Dorsolateral prefrontal cortex (tissue), 122 donors: ENCODE measurements at places on chromosomes 5 and 9.

DNA sequence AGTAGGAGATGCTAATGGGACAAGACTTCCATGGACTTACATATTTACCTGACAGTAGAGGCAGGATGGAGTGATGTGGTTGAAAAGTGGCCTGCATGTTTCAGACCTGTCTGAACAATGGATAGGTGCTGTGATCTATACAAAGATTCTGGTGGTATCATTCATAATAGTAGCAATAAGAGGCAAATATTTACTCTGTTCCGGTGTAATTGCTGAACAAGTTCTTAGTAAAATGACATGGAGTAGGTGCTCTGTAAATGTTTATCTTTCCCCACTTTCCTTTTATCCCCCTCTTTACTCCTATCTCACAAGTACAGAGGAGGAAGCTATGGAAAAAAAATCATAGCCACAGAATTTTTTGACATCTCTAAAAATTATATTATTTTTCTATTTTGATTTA, 159.0 kb upstream of the SLC12A2 start:
- no peak for DNase-seq

GRCh38 chr5:109453251-109453650, 43.5 kb upstream of the PJA2 start:
- no peak for DNase-seq

DNA sequence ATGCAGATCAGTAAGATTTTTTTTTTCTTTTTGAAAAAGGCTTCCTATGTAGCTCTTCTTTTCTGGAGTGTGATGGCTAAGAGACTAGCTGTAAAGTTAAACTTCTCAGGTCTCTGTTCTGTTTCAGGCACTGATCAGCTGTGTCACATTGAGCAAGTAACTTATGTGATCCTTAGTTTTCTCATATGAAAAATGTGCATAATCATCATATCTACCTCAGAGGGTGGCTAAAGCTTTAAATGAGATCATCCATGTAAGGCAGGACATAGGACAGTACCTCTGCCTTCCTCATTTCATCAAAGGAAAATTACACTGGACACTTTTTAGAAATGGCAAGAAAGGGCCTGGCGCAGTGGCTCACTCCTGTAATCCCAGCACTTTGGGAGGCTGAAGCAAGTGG, 235.9 kb upstream of the TYRP1 start:
- DNase-seq = no peak

- DNase-seq = no peak
Observed at GRCh38 chr5:141605523-141606277, 13.1 kb downstream of the DIAPH1 start.

- DNase-seq = no peak
Observed at GRCh38 chr5:79464695-79465332, 49.1 kb downstream of the HOMER1 start.

DNA sequence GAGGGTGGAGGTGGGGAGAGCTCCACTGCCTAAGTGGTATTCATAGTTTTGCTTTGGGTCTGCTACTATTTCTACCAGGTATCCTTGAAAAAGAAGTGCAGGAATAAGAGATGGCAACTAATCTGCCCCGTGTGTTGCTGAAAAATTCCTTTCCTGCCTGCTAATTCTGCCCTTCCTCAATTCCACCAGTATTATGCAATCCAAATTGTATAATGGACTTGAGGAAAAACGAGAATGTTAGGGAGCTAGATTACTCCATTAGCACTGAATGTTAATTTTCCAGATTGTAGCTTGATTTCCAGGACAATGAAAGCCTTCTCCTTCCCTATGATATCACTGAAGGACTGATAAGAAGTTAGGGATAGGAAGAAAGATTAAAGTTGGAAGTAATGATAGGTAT, 16.9 kb downstream of the ADAM19 start:
- DNase-seq = no peak

DNA sequence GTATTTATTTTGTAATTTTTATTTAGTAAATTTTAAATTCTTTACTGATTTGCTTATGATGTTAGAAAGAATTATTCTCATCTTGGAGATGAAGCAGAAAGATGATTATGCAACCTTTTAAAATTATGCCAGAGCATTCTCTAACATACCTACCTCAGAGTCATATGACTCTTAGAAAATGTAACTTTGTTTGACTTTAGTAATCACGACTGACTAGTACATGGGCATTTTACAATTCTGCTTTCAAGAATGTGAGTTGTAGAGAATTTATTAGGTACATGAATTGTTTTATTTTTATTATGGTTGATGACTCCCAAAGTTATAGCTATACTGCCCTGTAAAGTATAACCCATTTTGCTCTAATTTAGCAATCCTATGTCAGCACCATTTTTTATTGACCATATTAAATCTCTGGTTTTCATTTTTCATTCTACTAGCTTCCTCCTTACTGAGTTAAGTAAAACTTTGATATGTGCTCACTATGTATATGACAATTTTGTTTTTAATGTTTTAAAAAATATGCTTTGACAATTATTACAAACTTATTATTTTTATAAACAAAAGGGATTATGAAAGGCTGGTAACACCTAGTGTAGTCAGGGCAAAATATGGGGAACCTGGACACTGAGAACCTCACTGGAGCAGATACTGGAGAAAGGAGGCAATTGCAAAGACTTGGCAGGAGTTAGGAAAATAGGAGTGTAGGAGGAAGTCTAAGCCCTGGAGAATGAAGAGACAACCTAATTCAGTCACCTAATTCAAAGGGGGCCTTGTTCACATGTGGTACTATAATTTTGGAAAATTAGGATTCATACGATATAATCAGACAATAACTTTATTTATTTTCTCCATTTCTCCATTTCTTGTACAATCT, 249.7 kb upstream of the DAB2 start:
- no peak for DNase-seq

DNA sequence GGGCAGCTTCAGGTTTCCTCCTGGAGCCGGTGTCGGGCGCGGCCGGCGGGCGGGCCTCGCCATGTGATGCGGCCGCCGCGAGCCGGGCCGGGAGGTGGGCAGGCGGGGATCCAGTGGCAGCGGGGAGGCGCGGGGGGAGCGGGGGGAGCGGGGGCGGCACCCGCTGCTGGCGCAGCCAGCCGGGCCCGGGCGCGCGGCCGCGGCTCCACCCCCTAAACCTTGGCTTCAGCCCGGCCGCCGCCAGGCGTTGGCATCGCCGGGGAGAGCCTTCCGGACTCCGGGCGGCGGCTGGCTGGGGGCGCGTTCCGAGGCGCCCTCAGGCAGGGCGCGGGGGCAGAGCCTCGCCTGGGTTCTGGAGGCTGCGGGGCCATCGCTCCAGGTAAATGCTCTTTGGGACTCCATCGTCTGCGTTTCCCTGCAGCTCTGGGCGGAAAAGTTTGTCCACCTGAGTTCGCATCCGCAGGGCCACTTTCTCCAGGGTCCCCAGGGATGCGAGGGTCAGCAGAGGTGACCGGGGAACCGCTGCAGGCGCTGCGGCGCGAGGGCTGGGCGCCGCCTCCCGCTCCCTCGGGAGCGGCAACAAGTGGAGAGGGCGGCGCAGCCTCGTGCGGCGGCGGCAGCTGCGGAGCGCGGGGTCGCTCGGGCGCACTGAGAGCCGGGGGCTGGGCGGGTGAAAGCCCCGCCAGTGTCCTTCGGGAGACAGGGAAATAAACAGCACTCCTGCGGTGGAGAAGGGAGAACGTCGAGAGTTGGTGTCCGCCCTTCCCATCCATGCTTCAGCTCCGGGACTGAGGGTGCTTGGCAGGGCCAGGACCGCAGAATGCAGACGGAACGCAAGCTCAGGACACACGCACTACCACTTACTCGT, at the start of gene ARHGEF28:
ARHGEF28 (plus strand) TSS at position 253 of the 868 bp plus-strand sequence. CDS start 58,656 bp downstream, outside the sequence.
- DNase-seq = peak; percentile 68

GRCh38 chr9:89387197-89387849, 69.0 kb downstream of the SECISBP2 start:
- no peak for DNase-seq

DNA sequence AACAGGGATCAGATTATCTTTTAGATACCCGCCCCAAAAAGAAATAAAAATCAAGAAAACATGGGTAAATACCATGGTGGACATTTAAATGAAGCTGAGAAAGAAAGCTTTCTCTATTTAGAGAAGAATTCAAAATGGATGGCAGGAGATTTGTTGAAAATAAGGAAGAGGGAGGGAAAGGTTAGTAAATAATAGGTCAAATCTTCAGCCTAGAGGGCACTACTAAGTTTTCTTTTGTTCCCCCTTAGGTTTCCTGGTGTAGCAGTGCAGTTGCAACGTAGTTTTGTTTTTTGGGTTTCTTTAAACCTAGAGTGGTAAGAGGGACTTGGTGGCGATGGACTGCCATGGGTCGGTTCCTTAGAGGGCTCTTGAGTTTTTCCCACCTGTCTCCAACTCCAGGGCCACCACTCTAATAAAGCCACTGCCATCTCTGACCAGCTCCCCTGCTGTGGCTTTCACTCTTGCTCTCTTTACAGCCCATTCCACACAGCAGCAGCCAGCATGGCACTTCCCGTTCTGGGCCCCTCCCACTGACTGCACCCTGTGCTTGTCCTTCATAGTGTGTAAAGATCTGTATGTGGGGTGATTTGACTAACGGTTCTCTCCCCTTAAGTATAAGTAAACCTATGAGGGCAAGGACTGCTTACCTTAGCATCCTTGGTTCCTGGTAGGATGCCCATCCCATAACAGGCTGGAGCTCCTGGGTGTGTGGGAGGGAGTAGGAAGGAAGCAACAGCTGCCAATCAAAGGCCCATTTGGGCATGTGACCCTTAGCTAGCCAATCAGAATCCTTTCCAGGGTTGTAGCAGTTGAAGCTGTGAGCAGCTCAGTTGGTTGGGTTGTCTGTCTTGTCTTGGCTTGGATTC, 118.3 kb downstream of the SLC1A3 start:
- DNase-seq = peak; percentile 22

DNA sequence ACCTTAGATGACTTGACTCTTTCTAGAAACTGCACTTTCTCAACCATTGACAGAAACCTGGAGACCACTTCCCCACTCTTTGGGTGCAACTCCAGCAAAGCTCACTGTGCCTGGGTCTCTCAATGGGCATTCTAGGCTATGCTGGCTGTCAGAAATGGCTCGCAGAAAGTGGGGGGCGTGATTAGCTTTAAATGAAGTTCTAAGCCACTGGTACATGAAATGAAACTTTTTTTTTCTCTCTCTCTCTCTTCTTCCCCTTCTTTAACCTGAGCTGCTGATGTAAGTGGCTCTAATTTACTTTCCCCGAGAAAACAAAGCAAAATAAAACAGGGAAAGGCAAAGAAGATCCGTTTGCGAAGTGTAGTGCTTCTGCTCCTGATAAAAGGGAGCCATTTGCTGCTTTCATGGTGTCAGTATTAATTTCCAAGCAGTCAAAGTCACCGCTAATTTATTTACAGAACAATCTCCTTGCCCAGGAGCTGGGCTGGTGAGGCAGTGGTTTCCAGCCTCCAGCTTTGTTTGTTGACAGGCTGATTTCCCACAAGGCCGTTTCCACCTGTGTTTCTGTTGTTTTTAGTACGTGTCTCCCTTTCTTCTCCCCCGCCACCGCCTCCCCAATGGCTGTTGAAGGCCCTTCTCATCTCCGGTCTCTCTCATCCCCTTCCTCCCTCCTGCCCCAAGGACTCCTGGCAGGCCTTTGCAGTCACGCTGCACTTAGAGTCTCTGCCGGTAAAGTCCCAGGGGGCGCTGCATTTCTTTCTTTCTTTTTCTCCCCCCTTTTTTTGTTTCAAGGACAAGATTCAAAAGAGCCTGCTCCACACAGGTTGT, 422.9 kb downstream of the EBF1 start:
- DNase-seq = no peak

- no peak for DNase-seq
Observed at GRCh38 chr9:27870404-27870803, 297.1 kb upstream of the C9orf72 start.

- no peak for DNase-seq
Observed at GRCh38 chr5:17316970-17317459, 99.6 kb downstream of the BASP1 start.

GRCh38 chr5:83827111-83827557, 106.5 kb upstream of the HAPLN1 start:
- no peak for DNase-seq

DNA sequence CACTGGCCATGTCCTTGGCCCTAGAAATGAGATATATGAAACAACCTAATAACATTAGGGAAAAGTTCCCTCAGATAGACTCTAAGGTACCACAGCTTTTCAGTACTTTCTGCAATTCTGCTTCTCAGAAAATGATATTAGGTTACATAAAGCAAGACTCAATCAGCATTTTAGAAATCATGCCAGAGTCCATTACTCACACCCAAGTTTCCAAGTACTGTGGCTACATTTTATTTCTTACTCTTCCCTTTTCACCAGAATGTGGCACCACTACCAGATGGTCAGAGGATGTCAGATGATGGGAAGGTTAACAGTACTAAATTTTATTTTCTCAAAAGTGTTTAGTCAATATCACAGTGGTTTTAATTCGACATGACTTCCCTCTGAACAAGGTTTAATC, 217.2 kb downstream of the MLLT3 start:
- no peak for DNase-seq

DNA sequence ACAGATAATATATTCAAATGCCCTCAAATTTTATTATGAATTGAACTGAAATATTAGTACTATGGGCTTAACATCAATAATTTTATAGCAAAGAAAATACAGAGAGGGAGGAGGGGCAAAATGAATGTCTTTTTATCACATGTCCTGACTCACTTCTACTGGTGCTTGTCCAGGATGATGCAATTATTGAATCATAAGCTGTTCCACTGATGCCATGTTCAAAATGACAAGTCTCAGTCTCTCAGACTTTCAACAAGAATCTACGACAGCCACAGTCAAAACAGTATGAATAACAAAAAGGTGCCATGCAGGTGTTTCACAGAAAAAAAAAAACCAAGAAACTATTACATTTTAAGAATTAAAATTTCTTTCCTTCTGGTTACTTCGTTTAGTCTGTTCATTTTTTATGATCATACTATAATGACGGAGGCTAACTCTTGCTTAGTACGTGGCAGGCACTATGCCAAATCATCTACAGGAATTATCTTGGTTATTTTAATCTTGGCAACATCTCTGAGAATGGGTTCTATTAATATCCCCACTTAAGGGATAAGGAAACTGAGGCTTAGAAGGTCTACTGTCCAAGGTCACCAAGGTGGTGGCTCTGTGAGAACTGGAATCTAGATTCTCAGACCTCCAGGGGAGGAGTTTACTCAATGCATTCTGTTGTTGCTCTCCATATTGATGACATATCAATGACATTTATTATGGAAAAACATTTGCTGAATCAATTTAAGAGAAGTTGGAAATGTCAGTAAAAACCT, 61.5 kb downstream of the NR3C1 start:
- DNase-seq = no peak

DNA sequence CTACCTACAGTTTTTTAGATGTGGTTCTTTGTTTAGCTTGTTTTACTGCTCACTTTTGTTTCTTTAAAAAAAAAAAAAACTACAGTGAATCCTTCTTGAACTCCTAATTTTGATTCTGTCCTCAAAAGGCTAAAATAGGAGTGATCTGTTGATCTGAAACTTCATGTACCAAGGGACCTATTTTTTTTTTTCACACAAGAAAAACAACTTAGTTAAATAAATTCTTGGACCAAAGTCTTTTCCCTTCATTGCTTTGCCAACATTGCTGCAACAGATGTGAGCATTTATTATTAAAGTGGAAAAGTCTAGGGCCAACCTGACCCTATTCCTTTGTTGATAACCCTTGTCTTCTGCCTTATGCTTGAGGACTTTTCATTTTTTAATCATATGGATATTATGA, 236.8 kb downstream of the ARHGEF28 start:
- no peak for DNase-seq
